ENCODE measurements at places on chromosomes 7 and 10.

GRCh38 chr7:54712820-54713219 lies 46.2 kb downstream of the SEC61G start:
- DNase-seq = no peak

DNA sequence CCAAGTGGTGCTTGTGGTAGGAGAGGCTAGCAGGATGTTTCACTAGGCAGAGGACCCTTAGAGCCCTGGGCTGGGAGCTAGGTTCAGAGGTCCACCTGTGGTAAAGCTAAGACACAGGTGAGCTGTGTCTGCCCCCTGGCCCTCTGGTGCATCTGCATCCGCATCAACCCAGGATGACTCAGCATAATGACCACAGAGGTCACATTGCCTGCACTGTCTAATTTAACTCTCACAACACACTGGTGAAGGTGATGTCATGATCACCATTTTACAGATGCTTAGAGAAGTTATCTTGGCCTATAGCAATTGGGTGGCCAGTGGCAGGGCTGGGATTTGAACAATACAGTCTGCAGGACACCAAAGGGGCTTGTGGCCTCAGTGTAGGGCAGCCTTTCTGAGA lies 33.1 kb downstream of the HABP2 start:
- DNase-seq = no peak

DNA sequence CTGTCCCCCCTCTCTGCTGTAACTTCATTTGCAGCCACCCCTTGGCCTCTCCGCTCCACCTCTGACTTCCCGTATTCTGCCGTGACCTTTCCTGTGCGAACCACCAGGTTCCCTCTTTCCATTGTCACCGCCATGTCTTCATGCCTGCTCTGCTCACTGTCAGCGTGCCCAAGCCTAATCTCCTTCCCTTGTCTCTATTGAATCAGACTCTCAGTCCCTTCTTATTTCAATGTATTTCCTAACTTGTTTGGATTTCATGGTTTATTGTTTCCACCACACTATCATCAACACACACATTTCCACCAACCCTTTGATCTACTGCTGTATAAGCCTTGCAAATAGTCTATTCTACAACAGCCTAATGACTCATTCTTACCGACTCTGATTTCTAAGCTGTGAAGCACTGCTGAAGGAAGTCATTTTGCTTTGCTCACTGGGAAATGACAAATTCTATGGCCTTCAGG lies 30.0 kb upstream of the INHBA start:
- DNase-seq = no peak

- DNase-seq = no peak
These were observed 54.6 kb downstream of the MRPL32 start for GRCh38 chr7:42986781-42987248.

DNA sequence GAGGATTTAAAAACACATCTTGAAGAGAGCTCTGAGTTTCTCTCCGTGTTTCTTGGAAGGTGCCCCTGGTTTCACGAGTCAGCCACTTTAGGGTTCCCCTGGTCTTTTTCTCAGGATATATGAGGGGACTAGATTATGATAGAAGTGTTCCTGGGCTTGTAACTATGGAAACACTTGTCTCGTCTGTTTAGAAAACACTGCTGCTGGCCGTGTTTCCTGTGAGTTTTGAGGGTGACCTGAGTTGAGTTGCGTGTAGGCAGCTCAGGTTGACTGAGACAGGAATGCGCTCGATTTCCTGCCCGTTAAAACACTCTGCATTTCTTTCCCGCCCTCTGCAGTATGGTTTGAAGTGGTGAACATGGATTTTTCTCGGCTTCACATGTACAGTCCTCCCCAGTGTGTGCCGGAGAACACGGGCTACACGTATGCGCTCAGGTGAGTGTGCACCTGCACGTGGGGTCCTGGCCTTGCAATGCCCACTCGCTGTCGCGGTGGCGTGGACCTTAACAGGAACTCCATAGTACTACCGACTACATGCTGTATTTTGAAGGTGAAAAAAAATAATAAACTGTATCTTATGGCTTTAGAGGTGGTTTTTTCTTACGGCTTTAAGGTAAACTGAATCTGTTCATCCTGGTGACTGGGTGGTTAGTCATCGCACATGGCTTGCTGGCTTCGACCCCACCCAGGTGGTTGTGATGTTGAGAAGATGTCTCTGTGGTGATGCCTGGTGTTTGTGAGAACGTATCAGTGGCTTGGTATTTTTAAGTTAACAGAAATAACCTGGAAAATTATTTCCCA lies at the start of gene SUN1:
Gene SUN1 (plus strand): TSS at position 310 of the 801 bp plus-strand sequence. CDS start 49 bp downstream, at position 359.
- DNase-seq = no peak

Measured in cortex of kidney (tissue), 1 donor.